ENCODE measurements at places on chromosomes 4 and X. TPM values are rescaled to one million over a fixed set of nuclear protein-coding genes. Genes with fewer than 3 reads are reported as not detected.

GRCh38 chrX:129984111-129984958 is 1.9 kb downstream of the BCORL1 start:
- H3K27ac ChIP-seq: no peak overlapping the region
- H3K27me3 ChIP-seq: no peaks in the 10 kb centered on the region
- no peaks in the 10 kb centered on the region for H3K36me3 ChIP-seq
- peak overlapping the region; percentile 79 for H3K4me3 ChIP-seq
- peaks cover 5% of the 10 kb centered on the region for H3K4me1 ChIP-seq

Gene F9
- total RNA-seq: not detected

Gene RPL36A
- total RNA-seq: 914 TPM

Gene DYNLT3
- total RNA-seq: 29.6 TPM

GRCh38 chr4:95155759-95156451 is 392.9 kb downstream of the UNC5C start:
- no peaks in the 10 kb centered on the region for H3K36me3 ChIP-seq
- no peak overlapping the region for H3K4me3 ChIP-seq
- H3K4me1 ChIP-seq: no peaks in the 10 kb centered on the region
- peak; percentile 54 for DNase-seq

- H3K4me3 ChIP-seq: no peak overlapping the region
- H3K4me1 ChIP-seq: peaks cover 11% of the 10 kb centered on the region
- H3K27ac ChIP-seq: no peak overlapping the region
- H3K27me3 ChIP-seq: no peaks in the 10 kb centered on the region
- DNase-seq: peak; percentile 36
- H3K36me3 ChIP-seq: no peaks in the 10 kb centered on the region
Measured at GRCh38 chrX:133325422-133325821, 89.9 kb downstream of the GPC4 start.

GRCh38 chr4:61812171-61812570 is 612.0 kb downstream of the ADGRL3 start:
- H3K36me3 ChIP-seq: no peaks in the 10 kb centered on the region
- H3K4me1 ChIP-seq: no peaks in the 10 kb centered on the region
- no peak overlapping the region for H3K27ac ChIP-seq

DNA sequence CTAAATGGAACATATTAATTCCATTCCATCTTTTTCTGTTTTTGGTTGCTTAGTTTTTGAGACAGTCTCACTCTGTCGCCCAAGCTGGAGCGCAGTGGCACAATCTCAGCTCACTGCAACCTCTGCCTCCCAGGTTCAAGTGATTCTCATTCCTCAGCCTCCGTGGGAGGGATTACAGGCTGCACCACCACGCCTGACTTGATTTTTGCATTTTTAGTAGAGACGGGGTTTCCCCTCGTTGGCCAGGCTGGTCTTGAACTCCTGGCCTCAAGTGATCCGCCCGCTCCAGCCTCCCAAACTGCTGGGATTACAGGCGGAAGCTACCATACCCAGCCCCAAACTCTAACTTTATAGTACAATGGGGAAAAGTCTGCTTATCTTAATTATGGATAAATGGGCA is 11.2 kb downstream of the HNRNPD start:
- no peak overlapping the region for H3K27ac ChIP-seq
- no peaks in the 10 kb centered on the region for H3K27me3 ChIP-seq
- H3K4me1 ChIP-seq: no peaks in the 10 kb centered on the region
- no peak for DNase-seq
- H3K4me3 ChIP-seq: no peak overlapping the region
- peaks cover 29% of the 10 kb centered on the region for H3K36me3 ChIP-seq

- H3K36me3 ChIP-seq: no peaks in the 10 kb centered on the region
- H3K27ac ChIP-seq: no peak overlapping the region
- H3K4me3 ChIP-seq: no peak overlapping the region
- H3K4me1 ChIP-seq: peaks cover 14% of the 10 kb centered on the region
- no peaks in the 10 kb centered on the region for H3K27me3 ChIP-seq
Measured at GRCh38 chr4:76201276-76201675, 12.3 kb downstream of the SCARB2 start.

GRCh38 chrX:150256297-150256650 is 106.8 kb upstream of the MAMLD1 start:
- no peak for DNase-seq
- H3K27me3 ChIP-seq: no peaks in the 10 kb centered on the region
- H3K36me3 ChIP-seq: no peaks in the 10 kb centered on the region
- no peaks in the 10 kb centered on the region for H3K4me1 ChIP-seq
- no peak overlapping the region for H3K4me3 ChIP-seq

Gene NSUN7
- total RNA-seq: 6.7 TPM

Measured in PC-3 (cell line).